ENCODE measurements at places on chromosomes 16 and 17. TPM values are rescaled to one million over a fixed set of nuclear protein-coding genes. Genes with fewer than 3 reads are reported as not detected.

The CAMKK1 gene
- polyA plus RNA-seq: 4.2 TPM

The TPSD1 gene
- not detected for polyA plus RNA-seq

The CES3 gene
- 4.1 TPM for polyA plus RNA-seq

- DNase-seq: no peak
Observed at GRCh38 chr17:8896641-8897635, 29.5 kb upstream of the PIK3R6 start.

DNA sequence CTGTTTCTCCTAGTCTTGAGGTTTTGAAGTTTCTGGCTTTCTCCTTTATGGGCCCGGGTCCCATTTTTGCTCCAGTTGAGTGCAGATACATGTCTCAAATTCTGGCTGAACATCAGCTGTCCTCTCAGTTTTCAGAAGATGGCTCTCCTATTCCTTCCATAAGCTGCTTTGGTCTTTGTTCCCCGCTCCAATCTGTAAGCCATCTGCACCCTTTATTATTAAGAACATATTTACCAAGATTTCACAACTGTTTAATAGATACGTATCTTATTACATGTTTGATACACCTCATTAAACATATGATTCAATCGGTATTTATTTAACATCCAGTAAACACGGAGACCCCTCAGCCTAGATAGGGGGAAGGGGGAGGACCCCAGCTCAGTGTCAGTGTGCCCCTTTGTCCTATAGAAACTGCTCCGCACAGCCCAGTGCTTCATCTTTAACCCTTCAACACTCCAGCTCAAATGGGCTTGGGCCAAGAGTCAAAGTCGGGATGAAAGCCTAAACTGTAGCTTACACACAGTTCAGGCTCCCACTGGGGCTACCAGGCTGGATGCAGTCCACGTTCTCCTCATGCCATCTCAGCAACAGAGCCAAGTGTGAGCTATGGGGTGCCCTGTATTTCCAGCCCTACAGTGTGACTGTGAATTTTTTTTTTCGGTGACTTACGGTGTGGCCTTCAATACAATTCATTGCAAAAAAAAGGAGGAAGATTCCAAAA is 166.0 kb upstream of the ZFHX3 start:
- DNase-seq: no peak

DNA sequence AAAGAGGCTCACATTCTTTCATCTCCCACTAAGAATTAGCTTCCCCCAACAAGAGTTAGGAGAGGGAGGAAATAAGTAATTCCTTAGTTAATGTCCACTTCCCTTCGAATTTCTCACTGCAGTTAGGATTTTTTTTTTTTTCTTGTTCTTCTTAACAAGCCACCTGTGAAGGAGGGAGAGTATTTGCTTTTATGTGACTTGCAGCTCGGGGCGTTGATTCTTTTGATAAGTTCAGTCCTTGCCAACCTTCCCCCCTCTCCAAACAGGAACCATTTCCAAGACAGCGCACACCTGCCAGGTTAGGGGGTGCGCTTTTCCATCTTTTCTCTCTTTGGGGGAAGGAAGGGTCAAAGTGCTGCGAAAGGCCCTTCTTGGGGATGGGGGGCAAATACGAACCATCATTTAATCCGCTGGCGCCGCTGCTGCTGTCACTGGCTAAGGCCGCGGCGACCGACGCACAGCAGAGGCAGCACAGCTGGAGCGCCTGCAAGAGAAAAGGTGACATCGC is 758 bp downstream of the ADAMTS18 start:
- DNase-seq: no peak

All from left kidney (tissue), 8 donors.